Eye (tissue), 1 donor: ENCODE measurements at places on chromosomes 2 and 18.
A peak's percentile ranks its signal among the peaks of the same experiment; 100 is the strongest.

- no peak for DNase-seq
Measured at GRCh38 chr2:158659483-158659882, 135.6 kb upstream of the DAPL1 start.

DNA sequence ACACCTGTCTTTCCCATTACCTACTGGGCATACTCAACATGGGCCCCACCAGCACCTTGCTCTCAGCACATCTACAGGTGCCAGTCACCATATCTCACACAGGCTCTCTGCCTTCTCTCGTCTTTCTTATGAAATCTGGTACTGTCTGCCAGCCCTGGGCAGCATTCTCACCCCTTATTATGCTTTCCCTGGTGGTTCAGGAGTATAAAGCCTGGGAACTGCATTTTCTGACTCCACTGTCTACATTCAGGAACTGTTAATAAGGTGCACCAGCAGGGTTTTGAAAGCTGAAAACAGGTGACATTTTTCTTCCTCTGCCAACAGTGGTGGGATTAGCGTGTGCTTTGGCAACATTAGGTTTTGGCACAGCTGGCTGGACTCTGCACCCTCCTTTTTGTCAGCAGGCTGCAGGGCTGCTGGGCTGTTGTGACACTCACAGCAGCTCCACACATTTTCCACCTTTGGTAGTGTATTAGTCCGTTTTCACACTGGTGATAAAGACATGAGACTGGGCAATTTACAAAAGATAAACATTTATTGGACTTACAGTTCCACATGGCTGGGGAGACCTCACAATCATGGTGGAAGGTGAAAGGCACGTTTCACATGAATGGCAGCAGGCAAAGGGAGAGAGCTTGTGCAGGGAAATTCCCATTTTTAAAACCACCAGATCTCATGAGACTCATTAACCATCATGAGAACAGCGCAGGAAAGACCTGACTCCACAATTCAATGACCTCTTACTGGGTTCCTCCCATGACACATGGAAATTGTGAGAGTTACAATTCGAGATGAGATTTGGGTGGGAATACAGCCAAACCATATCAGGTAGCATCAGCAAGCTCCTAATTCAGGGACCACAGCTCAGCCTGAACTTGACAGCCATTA, 343.1 kb upstream of the LYPD1 start:
- no peak for DNase-seq

DNA sequence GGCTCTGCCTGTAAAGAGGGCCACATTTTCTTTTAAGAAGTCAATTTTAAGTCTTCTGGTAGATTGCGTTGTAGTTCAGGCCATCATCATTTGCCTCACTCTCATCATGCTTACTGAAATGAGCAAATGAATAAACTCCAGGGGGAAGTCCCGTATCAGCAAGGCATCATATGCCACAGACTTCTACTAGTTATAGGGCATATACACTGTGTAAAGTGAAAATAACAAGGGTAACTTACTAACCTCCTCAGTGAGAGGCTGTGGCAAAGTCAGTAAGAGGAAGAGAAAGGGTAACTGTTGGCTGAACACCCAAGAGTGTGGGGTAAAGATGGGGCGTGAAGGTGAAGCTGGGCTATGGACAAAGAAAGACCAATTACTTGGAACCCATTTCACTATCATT, 456.2 kb downstream of the SPAG16 start:
- DNase-seq, result no peak

DNA sequence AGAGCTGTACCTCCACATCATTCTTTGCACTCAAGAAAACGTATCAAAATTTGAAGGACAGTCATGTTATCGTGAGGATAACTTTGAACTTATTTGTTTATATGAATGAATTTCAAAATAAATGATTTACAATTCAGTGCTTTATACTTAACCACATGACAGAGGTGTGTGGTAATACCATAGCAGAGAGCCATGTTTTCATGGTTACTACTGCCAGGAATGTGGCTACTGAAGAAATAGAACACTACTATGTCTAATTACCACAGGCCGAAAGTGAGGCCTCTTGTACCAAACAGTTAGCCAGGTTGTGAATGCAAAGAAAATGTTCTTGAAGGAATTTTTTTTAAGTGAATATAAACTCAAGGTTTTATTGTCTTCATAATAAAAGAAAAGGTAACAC, 49.2 kb downstream of the AAK1 start:
- DNase-seq, result no peak

- DNase-seq, result peak; percentile 13
Measured at GRCh38 chr2:42230891-42231290, 61.7 kb downstream of the EML4 start.

GRCh38 chr2:15555760-15556193, 5.4 kb downstream of the NBAS start:
- no peak for DNase-seq

GRCh38 chr18:71136487-71136886, 847.6 kb downstream of the SOCS6 start:
- no peak for DNase-seq

- no peak for DNase-seq
Measured at GRCh38 chr2:138023976-138024375, 59.7 kb downstream of the HNMT start.

DNA sequence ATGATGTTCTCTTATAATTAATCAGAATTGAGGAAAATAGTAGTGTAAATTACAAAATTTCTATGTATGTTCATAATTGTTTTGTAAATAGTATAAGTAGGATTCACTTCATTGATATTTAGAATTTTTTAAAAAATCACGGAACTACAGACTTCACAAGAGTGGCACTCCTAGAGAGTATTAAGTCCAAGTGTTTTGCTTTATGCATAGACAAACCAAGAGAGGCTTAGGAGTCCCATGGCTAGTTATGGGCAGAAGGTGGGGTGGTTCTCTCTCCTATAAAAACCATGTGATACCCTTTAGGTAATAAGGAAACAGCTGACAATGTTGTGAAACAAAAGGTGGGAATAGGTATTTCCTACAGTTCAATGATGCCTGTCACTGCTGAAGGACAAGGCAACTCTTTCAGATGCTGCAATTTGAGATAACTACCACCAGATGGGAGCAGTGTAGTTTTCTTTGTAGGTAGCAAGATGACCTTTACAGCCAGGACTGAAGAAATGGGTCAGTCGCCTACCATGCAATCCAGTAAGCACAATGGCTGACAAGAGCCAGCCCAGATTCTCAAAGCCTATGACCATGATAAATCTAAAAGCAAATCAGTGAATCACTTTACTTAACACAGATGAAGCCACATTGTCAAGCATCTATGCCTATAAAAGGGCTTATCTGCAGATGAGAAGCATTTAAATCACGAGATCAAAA, 83.9 kb downstream of the AAK1 start:
- peak; percentile 59 for DNase-seq

DNA sequence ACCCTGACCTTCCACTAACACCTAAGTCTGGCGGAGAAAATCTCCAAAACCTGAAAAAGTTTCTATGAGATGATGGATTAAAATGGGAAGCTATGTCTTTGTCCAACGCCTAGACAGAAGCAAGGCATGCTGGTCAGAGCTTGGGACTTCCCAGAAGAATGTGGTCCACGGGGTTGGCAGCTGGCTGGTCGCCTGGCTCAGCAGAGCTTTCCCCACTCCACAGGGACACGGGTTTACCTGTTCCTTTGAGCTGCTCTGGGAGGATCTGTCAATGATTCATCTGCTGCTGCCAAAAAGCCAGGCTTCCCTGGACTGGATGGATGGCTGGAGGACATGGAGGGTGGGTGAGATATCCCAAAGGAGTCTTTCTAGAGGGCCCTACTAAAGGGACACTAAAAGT, 10.8 kb downstream of the MBOAT2 start:
- no peak for DNase-seq

DNA sequence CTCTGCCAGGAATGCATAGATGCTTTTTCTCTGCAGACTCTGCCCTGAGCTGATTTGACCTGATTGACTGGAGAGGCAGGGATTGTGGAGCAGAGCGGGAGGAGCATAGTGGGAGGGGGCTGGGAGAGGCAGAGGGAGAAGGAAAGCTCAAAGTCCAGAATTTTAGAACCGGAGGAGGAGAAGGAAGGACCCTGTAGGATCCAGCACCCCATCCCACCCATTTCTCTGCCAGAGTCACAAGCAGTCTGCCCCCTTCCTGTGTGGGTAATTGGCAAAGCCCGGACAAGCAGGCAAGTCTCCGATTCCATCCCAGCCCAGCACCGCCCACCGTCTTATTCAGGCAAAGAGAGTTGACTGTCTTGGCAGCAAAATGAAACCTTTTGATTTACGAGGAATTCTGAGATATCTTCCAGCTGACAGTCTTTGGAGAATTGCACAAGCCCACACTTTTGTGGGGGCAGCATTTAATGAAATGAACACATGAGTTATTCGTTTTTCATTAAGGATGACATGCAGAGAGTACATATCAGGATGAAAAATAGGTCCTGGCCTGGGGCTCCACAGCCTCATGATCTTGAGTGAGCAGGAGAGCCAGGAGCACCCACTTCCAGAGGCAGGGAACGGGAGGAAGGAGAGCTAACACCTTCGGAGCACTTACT, 103.1 kb downstream of the MCFD2 start:
- peak; percentile 75 for DNase-seq

GRCh38 chr18:41370740-41371139, 584.3 kb upstream of the PIK3C3 start:
- no peak for DNase-seq
